ENCODE measurements at places on chromosomes 13 and 19.

DNA sequence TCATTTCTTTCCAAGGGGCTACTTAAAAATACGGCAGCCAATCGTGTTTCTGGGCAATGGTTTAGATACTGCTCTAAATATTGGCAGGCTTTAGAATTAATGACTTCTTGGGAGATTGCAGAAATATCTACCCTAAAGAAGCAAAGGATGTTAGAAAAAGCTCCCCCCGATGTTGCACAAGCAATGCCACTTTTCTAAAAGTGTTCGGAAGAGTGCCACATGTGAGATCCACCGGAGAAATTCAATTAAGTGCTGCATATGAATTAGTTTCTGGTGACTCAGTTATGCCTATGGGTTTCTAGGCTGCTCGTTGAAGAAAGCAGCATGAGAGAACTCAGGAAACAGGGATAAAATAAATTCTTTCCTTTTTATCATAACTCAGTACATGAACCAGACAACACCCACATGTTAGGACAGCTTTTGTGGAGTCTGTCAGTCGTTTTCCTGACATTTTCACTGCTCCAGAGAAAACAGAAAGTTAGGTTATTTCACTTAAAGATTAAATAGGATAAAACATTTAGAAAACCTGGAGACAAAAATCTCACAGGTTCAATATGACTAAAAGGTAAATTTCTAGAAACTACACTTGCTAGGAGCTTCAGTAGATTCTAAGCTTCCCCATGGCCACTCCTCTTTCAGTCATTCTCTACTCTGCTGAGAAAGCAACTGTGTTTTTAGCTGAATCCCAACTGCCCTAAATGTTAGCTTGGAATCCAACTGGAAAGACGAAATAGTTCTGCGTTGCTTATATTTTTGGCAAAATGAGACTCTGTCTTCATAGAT is 244.7 kb downstream of the DCLK1 start:
- no peak for DNase-seq

DNA sequence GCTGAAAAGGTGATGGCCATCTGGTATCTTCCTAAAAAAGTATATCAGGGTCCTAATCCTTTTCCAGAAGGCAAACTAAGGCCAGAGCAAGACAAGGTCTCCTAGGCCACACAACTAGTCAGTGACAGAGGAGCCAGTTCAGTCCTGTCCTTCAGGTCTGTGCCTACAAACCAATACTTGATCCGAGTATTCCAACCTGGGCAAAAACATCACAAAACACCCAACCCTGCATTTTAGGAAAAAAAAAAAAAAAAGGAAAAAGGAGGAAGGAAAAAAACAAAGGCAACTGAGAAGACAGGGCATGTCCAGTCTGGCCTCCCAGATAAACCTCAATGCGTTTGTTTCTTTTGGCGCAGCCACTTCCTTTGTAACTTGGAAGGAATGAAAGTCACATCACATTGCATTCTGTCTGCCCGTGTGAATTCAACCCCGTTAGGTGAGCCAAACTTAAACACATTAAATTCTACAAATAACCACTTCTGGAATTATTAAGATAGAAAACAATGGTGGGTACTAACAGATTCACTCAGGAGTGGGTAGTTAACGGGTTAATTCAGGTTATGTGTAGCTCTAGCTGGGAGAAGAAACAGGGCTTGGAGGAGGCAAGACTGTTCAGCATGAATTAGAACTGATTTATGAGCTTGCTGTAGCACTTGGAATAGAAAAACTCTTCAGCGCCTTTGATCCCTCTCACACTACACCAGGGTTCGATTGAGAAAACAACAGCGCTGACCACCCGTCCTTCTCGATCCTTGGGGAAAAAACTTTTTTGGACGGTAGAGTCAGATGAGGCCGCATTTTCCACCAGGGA is 43.0 kb upstream of the HNRNPA1L2 start:
- DNase-seq = no peak

DNA sequence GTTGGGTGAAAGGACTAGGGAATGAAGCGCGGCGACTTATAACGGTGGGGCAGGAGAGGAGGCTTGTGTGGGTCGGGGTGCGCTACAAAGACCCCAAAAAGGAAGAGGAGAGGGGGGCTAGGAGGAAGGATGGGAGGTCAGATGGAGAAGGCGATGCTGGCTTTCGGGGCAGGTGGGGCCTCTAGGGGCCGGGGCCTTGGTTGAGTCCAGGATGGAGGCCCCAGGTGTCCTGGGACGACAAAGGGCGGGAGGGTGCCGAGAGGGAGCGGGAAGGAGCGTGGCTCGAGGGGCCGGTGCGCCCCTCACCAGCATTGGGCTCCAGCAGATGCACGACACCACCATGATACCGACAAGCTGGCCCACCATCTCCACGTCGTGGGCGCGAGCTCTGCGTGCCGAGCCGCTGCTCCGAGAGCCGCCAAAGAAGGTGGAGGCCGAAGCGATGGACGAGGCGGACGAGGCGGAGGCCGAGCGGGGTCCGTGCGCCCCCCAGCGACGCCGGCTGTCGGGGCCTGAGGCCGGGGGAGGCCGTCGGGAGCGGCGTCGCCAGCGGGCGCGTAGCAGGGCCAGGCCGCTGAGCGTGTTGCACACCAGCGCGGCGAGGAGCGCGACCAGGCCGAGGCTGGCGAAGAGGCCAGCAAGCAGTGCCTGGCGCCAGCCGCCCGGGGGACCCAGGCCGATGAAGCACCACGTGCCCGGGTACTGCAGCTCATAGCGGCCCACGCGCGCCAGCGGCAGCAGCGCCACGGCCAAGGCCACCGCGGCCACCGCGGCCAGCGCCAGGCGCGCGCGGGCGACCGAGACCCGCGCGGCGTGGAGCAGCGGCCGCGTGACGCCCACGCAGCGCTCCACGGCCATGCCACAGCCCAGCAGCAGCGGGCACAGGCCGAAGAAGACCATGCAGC is 1.8 kb downstream of the PTGER1 start:
- no peak for DNase-seq

GRCh38 chr13:57063007-57063406 is 77.7 kb upstream of the PRR20A start:
- DNase-seq = no peak

DNA sequence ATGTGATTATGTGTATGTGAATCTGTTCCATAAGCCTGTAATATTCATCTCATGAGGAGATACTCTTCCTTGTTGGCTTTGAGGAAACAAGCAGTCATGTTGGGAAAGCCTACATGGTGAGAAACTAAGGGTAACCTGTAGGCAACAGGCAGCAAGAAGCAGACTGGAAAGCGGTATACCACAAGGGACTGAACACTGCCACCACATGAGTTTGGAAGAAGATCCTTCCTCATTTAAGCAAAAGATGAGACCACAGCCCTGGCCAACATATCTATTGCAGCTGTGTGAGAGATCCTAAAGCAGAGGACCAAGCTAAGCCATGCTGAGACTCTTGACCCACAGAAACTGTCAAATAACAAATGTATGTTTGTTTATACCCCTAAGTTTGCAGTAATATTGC is 134.8 kb downstream of the B3GLCT start:
- DNase-seq = no peak

GRCh38 chr19:11324079-11324661 is 15.3 kb downstream of the RAB3D start:
- peak; percentile 34 for DNase-seq

- DNase-seq = no peak
Measured at GRCh38 chr19:56138069-56138468, 3.0 kb upstream of the ZNF444 start.

DNA sequence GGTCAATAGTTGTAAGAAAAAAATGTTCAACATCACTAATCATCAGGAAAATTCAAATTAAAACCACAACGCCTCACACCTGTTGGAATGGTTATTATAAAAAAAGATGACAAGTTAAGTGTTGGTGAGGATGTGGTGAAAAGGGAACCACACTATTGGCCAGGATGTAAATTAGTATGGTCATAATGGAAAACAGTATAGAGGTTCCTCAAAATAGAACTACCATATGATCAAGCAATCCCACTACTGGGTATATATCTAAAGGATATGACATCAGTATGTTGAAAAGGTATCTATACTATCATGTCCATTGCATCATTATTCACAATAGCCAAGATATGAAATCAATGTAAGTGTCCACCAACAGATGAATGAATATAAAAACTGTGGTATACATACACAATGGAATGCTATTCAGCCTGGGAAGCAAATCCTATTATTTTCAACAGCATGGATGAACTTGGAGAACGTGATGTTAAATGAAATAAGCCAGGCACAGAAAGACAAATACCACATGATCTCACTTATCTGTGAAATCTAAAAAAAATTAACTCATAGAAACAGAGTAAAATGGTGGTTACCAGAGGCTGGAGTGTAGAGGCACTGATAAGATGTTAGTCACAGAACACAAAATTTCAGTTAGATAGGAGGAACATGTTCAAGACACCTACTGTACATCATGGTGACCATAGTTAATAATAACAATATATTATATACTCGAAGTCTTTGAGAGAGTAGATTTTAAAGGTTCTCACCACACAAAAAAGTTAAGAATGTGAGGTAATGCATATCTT is 56.6 kb downstream of the TBC1D4 start:
- no peak for DNase-seq

DNA sequence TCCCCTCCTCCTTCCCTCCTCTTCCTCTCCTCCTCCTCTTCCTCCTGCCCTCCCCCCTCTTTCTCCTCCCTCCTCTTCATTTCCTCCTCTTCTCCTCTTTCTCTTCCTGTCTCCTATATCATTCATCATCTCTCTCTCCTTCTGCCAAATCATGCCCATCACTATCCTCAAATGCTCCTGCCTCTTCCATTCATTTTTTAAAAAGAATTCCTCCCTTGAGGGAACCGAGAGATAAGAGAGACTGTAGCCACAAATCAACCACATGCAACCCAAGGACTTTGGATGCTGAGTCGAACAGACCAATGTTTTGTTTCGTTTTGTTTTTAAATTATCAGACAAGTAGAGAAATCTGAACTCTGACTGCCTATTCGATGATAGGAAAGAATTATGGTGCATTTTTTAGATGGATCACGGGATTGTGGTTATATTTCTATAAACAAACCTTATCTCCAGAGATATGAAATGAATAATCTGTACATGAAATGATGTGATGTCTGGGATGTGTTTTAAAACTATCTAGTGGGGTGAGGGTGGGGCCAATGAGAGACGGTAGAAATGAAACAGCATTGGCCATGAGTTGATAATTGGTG is 9.5 kb upstream of the ZNF541 start:
- DNase-seq = no peak

Measured in CD4-positive, alpha-beta T cell treated with Interferon alpha-2 for 1 hour (primary cell).